ENCODE measurements at places on chromosomes 3 and 15.

GRCh38 chr3:9888540-9888939 is 1.9 kb upstream of the JAGN1 start:
- no peak for DNase-seq

- peak; percentile 56 for DNase-seq
Measured at GRCh38 chr3:25783661-25784512, 644 bp upstream of the NGLY1 start.

DNA sequence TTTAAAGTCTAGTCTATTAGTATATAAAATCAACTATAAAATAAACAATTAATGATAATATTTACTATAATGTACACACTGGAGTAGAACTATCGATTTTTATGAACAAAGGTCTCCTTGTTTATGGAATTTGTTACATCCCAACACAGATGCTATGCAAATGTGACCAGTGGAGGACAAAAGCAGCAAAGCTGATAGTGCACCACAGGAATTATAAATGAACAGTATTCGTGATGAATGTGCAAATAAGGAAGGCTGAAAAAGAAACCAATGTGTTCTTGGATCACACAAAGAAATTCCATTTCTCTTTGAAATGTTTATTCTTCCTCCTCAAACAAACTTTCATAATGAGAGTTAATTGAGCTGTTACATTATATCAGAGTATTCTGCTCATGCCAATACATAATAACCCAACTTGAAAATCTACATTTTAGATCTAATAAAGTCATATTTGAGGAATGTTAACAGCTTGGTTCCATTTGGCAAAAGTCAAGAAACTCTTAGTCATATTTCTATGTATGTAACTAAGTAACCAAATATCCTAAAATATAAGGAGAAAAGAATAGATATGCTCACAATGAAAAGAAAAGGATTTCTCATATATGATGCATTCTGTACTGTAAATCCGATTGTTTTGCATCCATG is 79.3 kb downstream of the NEK10 start:
- no peak for DNase-seq

DNA sequence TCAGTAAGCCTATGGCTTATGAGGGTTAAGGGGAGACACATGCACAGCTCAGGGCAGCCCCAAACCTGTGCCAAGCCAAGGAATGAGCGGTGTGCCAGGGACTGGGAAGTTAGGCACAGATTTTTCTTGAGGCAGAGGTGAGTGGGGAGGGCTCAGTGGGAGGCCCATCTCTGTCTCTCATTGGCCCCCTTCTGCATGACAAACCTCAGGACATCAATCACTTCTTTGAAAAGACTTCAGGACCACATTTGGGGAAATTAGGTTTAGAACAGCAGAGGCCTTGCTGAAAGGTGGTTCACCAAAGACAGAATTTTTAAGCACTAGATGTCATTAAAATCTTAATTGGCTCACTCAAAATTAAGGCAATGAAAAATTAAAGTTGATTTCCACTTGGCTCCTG is 57.2 kb downstream of the RAB11A start:
- no peak for DNase-seq

DNA sequence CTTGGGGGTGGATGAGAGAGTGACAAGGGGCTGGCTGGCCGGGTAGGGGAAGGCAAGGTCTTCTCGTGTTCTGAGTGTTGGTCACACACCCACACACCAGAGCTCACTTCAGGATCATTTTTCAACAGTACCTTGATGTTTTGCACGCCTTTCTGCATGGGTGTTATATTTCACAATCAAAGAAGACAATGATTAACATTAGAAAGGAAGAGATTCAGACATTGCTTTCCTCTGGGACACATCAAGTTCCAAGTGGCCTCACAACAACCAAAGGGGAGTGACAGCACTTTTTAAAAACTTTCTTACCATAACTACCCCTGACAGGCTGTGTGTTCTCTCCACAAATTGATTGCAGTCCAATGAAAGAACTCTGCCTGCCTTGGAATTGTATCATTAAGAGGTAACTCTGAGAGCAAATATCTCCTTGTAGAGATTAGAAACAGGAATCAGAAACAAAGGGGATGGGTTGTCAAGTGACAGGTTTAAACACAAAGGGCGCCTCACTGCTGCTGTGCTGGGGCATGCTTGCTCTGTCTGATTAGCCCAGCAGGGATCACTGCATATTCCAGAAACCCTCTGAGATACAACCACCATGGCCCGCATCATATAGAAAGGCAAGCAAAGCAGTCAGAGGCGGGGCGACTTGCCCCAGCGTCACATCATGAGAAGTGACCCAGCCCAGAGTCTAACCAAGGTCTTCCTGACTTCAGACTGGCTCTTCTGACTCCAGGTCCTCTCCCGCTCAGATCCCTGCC is 230.8 kb downstream of the FEZF2 start:
- DNase-seq, result no peak

GRCh38 chr15:69031013-69032001 is 16.8 kb downstream of the NOX5 start:
- DNase-seq, result peak; percentile 57

DNA sequence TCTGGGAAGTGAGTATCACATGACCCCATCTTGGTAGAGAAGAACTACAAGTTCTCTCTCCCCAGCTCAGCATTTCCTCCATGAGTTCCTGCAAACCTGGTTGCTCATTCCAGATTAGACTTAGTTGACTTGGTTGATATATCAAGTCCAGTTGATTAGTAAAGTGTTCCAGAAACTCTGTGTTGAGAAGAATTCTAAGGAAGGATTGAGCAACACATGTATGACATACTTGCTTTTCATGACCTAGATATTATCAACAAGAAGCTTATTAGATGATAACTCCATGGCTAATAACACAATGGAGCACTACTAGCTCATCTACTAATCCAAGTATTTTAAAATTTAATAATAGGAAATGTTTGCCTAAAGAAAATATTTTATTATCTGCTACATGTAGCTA is 6.4 kb upstream of the EID1 start:
- DNase-seq, result no peak

GRCh38 chr15:60835020-60835419 is 356.1 kb upstream of the ICE2 start:
- DNase-seq, result no peak

GRCh38 chr3:192890347-192891335 is 27.0 kb downstream of the MB21D2 start:
- no peak for DNase-seq

Data from hematopoietic multipotent progenitor cell (in vitro differentiated cells).